ENCODE measurements at places on chromosomes 7 and 10.

- no peak for DNase-seq
Observed at GRCh38 chr10:126421756-126422256, 33.5 kb upstream of the ADAM12 start.

DNA sequence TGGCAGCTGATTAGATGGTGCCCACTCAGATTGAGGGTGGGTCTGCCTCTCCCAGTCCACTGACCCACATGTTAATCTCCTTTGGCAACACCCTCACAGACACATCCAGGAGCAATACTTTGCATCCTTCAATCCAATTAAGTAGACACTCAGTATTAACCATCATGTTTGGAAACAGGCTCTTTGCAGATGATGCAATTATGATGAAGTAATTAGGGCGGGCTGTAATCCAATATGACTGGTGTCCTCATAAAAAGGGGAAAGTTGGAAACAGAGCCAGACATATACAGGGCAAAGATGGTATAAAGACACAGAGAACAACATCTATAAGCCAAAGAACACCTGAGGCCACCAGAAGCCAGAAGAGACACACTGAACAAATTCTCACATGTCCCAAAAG lies 658.6 kb downstream of the CCSER2 start:
- no peak for DNase-seq

DNA sequence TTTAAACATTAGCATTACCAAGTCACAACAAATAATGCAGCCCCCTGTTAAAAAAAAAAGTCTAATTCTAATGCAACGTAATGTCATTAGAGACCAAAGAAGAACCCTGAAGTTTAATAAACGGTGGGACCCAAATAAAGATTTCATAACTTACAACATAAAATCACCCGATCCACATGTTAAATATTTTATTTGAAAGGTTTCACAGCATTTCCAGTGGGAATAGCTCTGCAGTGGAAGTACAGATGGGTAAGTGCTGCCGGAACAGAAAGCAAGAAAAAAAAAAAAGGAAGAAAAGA lies 320.6 kb upstream of the ZMIZ1 start:
- no peak for DNase-seq

- DNase-seq = no peak
Observed at GRCh38 chr7:74514131-74514591, 60.5 kb downstream of the GTF2IRD1 start.

DNA sequence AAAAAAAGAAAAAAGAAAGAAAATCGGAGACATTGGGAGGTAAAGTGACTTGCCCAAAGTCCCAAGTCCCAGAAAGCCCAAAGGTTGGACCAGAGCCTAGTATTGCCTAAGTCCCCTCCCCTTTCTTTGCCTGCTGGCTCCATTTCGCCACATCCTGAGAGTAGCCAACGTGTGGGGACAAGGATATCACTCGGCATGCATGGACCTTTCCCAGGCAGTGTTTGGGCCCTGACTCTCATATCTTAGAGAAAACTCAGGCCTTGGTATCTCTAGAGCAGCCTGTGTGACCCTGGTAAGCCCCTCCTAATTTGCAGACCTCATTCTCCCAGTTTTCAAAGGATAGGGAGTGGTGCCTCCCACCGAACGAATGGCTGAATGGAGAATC lies 294.2 kb upstream of the ZMIZ1 start:
- no peak for DNase-seq

DNA sequence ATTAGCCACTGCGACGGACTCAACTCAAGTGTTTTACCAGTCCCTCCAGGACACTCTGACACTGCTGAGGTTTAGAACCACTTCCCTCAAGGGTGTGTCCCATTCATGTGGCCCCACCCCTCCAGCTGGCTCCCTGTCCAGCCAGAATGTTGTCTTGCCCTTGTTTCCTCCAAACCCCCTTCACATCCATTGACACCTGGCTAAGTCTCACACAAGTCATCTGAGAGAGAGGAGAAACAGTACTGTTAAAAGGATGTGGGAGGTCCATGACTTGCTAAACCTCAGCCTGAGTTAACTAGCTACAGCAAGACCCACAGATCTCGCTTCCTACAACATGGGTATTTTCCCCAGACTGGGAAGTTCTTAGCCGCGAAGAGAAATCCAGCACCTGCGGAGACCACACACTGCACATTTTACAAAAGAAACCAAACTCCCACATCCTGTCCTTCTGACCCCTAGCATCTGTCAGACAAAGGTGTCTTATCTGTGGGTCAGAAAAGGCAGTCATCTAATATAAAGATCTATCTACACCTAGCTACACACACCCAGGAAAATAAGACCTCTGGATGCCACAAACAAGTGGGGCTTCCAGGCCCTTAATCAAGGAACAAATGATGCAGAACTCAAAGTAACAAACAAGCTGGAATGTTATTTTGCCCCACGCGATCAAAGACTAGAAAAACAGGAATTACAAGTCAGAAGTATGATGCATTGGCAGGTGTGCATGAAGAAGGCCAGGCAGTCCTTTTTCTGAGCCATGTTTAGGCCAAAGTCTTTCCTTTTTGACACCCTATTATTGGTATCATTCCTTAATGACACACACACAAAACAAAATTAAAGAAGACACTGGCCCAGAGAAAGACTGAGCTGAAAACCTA lies 13.9 kb downstream of the OSBPL3 start:
- peak; percentile 53 for DNase-seq

DNA sequence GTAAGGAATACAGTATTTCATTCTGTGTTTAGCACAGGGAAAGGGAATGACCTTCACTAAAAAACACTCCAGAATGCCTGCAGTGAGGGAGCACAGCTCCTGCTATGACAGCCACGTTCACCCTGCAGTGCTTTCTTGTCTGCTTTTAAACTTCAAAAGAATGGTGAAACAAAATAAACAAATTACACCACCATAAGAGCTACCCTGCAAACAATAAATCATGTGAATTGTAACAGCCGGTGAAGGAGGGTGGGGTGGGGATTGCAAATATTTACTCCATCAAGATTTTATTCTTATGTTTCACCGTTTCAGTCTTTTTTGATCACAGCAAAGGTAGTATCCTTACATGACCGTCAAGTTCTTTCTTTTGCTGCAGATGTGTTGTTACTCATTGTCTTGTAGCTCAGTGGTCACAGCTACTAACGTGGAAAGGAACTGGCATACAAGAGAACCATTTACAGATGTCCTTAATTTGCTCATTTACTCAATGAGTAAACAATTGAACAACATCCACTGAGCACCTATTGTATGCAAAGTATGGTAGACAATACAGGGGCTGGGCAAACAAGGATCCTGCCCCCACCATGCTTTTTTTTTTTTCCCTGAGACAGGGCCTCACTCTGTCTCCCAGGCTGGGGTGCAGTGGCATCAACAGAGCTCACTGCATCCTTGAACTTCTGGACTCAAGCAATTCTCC lies 4.1 kb upstream of the CHN2 start:
- DNase-seq = no peak

GRCh38 chr7:103573479-103574058 lies 127.6 kb upstream of the SLC26A5 start:
- DNase-seq = peak; percentile 48

DNA sequence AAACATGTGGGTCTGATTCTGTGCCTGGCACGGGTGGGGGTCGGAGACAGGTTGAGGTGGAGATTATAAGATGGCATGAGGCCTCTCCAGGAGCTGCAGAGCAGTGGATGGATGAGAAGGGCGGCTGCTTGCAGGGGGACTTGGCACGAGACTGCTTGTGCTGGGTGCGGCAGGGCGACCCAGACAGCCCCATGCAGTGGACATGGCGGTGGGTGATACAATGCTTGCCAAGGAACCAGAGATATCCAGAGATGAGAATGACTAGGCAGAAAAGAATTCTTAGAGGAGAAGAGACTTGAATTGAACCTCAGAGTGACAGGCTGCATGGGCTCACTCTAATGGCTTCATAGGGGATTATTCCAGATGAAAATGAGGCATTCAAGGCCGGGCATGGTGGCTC lies 145.4 kb downstream of the NEURL1 start:
- no peak for DNase-seq

GRCh38 chr7:98870121-98870651 lies 372 bp upstream of the TMEM130 start:
- peak; percentile 44 for DNase-seq

DNA sequence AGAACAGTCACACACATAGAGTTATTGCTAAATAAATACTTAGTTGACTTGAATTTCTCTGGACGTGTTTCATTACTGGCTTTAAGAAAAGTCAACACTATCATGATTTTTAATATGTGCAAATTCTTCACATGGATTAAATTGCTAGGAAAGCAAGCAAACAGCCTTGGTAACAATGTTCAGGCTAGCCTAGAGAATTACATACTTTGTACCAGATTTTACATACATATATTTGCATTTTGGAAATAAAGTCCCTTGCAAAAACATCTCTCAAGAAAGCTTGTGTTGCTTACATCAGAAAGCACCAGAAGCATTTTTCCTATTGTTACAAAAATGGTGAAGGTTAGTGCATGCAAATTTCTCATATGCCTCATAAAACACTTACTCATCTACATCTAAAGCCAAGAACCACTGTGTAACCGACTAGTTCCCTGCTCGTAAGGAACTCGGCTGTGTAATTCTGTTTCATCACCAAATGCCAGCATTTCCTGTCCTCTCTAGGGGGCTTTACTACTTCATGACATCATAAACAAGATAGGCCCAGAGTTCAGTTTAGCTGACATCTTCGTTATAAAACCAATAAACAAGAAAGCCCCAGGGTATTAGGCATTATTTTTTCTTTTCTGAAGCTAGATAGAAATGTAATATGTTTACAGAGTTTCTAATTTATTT lies 87.8 kb downstream of the CFAP58 start:
- DNase-seq = no peak

- peak; percentile 87 for DNase-seq
Observed at GRCh38 chr10:73167783-73168464, at the start of the genes ECD and FAM149B1. TSS of gene ECD (minus strand) at chr10:73168008. CDS start at chr10:73163937, 4,071 bp downstream. TSS of gene FAM149B1 (plus strand) at chr10:73168119. CDS start at chr10:73168340, 221 bp downstream.

DNA sequence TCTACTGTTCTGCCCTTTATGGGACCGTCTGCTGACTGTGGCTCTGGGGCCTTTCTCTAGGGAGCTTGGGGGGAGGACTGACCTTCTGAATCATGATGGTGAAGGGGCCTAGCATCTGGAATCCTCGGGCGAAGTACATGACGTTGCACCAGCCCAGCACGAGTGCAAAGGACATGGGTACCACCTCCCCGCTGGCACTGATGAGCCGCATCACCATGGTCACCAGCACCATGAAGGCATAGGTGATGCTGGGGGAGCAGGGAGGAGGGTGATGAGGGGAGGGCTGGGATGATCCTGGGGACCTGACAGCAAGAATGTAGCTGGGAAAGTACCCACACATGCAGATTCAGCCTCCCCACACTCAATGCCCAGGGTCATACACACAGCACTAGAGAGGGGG lies 11.1 kb downstream of the TRPV6 start:
- no peak for DNase-seq

DNA sequence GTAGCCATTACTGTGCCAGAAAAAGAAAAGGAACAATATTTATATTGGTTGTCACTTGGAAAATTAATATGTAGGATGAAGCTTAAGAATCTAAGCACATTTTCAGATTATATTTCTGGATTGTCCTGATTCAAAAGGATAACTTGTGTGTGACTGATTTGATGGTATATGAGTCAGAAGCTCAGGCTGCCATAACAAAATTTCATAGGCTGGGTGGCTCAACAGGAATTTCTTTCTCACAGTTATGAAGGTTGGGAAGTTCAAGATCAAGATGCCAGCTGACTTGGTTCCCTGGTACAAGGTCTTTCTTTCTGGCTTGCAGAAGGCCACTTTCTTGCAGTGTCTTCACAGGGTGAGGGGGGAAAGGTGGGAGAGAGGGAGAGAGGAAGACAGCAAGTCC lies 108.5 kb downstream of the ST7 start:
- no peak for DNase-seq

- no peak for DNase-seq
Observed at GRCh38 chr7:32204361-32205018, 134.3 kb upstream of the PDE1C start.

- no peak for DNase-seq
Observed at GRCh38 chr10:28577506-28577905, 44.6 kb downstream of the WAC start.

DNA sequence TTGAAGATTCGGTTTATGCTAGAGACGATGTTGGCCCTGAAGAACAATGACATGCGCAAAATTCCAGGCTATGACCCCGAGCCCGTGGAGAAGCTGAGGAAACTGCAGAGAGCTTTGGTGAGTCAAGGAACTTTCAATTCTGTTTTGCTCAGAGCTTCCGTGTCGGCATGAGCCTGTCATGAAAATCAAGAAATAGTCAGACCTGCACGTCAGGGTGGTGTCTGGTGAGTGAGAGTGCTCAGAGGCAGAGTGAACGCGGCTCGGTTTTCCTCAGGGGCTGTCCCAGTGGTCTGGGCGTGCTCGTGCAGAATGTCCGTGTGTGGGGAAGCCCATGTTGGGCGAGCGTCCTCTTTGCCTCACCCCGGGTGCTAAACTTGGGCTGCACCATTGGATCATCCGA lies 12.6 kb downstream of the NOM1 start:
- DNase-seq = no peak

DNA sequence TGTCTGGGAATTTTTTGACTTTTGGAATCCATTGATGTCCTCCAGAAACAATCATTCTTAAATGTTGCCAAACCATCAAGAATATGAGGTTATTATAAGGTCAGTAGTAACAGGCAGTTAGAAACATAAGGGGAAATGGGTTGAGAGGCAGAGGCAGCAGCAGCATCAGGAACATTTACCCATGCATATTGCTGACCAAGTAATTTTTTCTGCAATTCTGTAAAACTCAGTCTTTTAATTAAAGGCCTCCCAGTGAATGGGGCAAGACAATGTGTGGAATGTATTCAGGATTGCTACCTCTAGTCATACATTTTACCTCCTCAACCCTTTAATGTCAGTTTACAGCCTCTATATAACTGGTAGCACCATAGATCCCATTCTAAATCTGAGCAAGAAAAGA lies 66.5 kb upstream of the SKAP2 start:
- no peak for DNase-seq

GRCh38 chr7:122858320-122858719 lies 27.9 kb downstream of the CADPS2 start:
- DNase-seq = no peak

DNA sequence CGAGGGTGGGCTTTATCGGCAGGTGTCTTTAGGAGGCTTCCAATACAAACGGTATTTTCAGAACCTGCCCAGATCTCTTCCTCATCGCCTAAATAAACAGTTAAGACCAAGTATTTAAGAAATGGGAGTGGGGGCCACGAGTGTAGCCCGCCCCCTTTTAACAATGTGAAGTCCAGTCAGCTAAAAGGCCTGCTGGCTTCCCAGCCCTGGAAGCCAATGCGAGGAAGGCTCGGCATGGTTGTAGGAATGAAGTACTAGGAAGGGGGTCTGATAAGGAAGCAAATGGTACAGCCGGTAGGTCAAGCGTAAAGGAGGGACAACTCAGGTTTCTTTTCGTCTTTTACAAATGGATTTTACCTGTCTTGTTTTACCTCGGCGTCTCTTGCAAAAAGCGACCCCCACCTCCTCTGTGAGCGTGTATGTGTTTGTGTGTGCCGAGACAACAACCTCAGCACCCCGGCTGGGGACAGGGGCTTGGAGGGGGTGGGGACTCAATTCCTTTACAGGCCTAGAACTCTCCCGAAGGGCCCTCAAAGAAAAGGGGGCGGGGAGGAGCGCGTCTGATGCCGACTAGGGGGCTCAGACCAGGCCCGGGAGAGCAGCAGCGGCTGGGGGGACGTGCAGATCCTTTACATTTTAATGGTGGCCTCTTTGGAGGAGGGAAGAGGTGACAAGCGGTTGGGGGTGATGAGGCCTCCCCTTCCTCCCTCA lies 147.6 kb downstream of the GPR85 start:
- DNase-seq = no peak

- no peak for DNase-seq
Observed at GRCh38 chr10:52658112-52658511, 114.5 kb downstream of the MBL2 start.

Data from CD4-positive, alpha-beta T cell treated with Interleukin-4 for 4 hours (primary cell).